ENCODE measurements at places on chromosomes 5 and 9.

- peak; percentile 71 for DNase-seq
Measured at GRCh38 chr9:2857564-2858198, 13.8 kb upstream of the PUM3 start.

DNA sequence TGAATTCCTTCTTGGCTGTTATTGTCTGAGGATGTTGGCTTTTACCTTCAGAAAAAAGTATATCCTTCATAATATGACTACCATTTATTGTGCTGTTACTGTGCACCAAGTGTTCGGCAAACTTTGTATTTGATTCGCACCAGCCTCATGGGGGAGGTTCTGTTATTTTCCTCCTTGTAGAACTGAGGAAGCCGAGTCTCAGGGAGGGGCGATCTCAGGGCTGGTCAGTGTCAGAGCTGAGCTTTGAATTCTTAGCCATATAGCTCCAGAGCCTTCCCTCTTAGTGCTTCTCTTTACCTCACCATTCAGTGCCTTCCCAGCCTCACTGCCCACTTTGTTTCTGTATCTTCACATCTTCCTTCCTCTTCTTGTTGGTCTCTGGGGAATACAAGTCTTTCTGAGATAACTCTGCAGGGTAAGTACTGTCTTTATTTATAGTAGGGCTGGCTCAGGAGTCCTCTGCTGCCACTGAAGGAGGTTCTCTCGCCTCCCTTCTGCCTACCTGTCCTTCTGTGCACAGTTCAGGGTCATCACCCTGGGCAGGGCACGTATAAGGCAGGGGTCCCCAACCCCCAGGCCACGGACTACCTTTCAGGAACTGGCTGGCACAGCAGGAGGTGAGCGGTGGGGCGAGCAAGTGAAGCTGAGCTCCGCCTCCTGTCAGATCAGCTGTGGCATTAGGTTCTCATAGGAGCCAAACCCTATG, 48.4 kb downstream of the GALNT10 start:
- no peak for DNase-seq

GRCh38 chr5:111997711-111998110, 240.7 kb upstream of the NREP start:
- peak; percentile 99 for DNase-seq

GRCh38 chr5:146082798-146083197, 22.6 kb downstream of the PLAC8L1 start:
- DNase-seq, result no peak

DNA sequence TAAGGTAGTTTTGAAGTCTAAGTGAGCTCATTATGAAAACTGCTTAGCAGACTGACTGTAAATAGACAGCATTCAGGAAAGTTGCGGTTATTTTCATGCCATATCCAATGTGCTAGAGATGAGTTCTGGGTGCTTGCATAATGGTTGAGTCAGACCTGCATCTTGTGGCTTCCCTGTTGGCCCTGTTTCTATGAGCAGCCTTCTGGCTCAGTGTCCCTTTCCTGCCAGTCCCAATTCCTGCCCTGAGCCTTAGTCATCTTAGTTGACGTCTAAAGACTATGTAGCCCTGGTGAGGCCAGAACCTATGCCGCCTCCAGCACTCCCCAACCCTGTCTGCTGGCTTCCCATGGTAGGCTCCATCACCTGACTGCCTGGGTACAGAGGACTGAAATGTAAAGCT, 76.3 kb upstream of the TNFSF8 start:
- peak; percentile 62 for DNase-seq

GRCh38 chr5:4643190-4643589, 496.9 kb upstream of the ADAMTS16 start:
- DNase-seq, result no peak

DNA sequence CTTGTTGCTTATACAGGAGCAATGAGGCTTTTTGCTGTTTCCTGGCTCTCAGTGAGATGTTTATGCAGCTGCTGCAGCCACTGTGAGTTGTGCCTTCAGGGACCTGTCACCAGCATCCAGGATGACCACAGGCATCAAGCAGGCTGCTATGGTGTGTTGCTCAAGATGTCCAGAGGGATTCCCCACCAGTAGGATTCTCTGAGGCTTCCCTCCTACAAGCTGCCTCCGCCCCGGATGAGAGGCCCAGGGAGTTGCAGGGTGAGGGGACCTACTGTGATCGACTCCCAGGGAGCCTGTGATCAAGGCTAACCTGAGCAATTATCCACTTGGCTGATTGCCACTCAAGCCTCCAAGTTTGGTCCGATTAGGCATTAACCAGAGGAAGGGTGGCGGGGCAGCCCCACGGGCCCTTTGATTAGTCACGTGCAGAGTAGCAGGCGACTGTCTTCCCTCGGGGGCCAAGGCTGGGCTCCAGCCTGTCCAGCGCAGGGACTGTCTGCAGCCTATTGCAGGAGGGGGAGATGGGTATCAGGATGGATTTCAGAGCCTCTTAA, 1.8 kb upstream of the FAT2 start:
- DNase-seq, result peak; percentile 3

DNA sequence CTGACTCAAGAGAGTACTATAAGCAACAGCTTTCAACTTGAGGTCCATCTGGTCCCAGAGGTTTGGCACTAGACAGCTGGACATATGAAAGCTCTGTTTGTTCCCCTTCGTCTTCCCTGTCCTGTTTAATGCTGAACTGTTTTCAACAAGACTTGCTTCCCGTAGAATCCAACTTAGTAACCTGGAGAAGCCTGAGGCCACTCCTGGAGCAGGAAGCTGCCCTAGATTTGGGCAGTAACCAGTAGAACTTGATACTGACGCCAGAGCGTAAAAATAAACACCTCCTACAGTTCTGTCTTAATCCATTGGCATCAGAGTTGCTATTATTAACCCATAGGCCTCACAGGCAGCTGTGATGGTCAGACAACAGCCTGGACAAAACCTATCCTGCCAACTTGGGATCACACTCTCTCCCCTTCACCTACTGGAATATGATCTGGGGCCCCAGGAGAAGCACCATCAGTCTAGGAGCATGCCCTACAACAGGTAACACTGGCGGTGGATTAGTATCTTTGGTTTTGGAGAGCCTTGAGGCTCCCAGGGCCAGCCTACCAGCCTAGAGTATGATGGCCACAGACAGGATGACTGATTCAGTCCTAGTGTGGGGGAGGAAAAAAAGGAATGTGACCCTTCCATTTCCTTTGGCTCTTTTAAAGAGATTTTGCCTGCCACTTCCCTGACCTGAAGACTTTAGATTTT, 29.2 kb downstream of the RUSC2 start:
- peak; percentile 48 for DNase-seq

GRCh38 chr5:90022711-90023053, 386.9 kb downstream of the CETN3 start:
- DNase-seq, result peak; percentile 43

GRCh38 chr9:136119061-136119882, 597 bp upstream of the TMEM250 start:
- peak; percentile 68 for DNase-seq

DNA sequence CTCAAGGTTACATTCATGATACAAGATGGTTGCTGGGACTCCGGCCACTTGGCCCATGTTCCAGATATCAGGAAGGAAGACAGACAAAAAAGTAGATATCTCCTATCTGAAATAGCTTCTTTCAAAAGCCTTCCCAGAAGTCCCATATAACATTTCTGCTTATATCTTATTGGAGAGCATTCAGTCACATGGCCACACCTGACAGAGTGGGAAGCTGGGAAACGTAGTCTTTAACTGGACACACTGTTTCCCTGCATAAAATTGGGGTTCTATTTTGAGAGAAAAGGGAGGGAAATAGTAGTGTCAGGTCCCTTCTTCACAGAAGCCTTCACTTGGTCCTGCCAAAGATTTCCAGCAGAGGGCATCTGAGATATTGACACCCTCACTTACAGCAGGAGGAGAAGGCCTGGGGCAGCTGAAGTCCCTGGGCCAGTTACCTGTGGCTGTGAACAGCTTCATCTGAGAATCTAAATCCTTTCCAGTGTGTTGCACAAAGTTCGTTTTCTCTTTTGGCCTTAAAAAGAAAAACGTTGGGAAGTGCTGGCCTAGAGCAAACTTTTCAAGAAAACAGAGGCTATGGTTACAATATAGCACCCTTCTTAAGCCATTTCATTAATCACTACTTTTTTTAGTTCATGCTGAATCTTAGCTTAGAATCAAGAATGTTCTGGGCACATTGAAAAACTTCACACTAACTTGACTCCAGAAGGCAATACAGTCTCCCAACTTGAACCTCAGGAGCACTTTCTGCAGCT, 33.5 kb downstream of the SPEF2 start:
- peak; percentile 59 for DNase-seq

DNA sequence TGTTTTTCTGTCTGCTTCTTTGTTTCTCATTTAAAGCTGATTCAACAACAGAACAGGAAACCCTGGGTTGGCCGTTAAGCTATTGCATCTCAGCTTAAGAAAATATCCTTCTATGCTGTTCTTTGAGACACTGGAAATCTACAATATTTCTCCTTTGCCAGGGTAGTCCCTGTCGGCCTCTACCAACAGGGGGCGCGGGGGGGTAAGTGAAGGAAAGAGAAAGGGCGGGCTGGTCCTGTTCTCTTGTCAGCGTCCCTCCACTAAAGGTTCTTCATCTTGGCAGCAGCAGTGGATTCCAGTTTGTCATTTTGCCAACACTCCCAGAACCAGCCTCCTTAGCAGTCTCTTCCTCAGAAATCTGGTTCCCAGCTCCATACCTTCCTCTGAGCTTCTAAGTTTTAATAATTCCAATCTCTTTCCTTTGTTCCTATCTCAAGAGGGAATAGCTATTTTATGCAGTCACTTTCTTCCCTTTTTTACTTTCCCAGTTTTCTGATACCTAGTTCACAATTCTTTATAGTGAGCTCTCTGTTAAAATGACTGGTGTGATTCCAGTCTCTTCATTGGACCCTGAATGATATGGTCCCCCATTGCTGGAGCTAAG, 222.3 kb downstream of the GLIS3 start:
- peak; percentile 73 for DNase-seq

- no peak for DNase-seq
Measured at GRCh38 chr5:44663991-44664710, 144.6 kb upstream of the MRPS30 start.

DNA sequence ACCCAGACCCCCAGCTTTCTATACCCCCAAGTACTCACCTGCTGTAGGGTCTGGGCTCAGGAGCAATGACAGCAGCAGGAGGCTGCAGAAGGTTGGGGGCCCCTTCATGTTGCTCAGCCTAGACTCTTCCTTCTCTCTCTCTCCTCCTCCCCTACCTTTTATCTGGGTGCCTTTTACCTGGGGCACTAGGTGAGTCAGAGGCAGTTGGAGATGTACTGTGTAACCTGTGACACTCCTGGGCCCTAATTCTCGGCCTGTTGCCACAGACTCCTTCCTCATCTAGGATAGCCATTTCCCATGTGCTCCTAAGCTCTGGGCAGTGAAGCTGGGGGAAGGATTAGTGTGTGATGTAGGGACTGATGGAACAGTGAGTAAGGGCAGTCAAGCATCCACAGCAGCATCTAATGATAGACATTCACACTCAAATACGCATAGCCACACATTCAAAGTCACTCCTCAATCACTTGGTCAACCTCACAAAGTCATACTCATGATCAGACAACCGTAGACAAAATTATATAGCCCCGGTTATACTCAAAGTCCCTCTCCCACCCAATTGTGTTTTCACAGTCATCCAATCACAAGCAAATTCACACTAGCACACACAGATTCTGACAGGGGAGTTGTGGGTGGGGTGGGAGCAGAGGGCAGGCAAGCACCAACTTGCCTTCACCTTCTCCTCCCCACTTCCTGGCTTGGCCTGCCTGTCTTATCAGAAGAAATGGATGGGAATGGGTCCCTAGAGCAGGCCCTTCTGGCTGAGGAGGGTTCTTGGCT, at the start of gene CCL27:
CCL27 (minus strand) TSS at position 132 of the 777 bp plus-strand sequence; CDS start at position 108, 24 bp downstream.
- no peak for DNase-seq

DNA sequence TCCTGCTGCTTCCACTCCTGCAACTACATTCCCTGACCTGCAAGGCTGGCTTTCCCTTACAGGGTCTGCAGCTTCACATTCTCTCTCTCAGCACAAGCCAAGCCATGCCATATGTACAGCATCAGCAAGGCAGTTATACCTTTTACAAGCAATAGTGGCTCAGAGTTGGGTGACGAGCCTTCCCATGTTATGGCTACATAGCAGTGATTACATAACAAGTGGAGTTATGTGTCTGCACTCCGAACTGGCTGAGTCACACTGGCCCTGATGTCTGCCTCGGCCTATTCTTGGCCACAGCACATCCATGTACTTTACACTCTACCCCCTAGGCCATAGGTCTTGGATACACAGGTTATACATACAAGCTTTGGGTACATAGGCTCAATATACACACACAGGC, 52.0 kb upstream of the SNCAIP start:
- DNase-seq, result peak; percentile 92

GRCh38 chr5:132010989-132011621, 353 bp downstream of the ACSL6 start:
- no peak for DNase-seq

GRCh38 chr5:93575461-93576414, 5.3 kb downstream of the NR2F1-AS1 start:
- DNase-seq, result no peak

GRCh38 chr5:28386712-28387111, 1348.3 kb upstream of the CDH9 start:
- no peak for DNase-seq

DNA sequence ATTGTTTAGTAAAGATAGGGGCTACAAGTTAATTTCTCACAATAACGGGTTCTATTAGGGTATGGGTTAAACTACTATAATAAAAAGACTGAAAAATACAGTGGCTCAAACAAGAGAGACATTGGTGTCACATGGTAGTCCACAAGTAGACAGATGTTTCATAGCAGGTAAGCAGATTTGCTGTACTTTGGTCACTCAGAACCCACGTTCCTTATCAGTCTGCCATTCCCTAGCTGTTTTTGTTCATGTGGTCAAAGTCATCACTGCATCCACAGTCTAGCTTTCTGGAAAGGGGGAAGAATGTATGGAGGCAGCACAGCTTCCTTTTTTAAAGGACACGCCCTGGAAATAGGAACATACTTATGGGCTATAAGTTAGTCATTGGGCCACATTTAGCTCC, 73.0 kb downstream of the SLC12A2 start:
- no peak for DNase-seq

DNA sequence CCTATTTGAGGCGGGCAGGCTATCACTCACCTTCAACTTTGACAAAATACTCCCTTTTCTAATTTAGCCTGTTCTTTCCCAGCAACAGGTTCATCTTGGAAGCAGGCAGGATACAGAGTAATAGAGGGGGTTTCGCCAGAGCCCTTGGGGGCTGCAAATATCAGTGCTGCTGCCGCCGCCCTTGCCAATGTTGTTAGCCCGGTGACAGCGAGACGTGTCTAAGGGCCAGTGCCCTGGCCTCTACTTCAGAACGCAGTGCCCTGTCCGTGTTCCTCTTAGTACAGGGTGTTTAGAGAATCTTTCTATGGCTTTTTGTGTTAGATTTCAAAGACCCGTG, 703 bp downstream of the FAM120AOS start:
- no peak for DNase-seq

Data from mesenchymal stem cell (in vitro differentiated cells and primary cell).